ENCODE measurements at places on chromosomes 4 and X.

DNA sequence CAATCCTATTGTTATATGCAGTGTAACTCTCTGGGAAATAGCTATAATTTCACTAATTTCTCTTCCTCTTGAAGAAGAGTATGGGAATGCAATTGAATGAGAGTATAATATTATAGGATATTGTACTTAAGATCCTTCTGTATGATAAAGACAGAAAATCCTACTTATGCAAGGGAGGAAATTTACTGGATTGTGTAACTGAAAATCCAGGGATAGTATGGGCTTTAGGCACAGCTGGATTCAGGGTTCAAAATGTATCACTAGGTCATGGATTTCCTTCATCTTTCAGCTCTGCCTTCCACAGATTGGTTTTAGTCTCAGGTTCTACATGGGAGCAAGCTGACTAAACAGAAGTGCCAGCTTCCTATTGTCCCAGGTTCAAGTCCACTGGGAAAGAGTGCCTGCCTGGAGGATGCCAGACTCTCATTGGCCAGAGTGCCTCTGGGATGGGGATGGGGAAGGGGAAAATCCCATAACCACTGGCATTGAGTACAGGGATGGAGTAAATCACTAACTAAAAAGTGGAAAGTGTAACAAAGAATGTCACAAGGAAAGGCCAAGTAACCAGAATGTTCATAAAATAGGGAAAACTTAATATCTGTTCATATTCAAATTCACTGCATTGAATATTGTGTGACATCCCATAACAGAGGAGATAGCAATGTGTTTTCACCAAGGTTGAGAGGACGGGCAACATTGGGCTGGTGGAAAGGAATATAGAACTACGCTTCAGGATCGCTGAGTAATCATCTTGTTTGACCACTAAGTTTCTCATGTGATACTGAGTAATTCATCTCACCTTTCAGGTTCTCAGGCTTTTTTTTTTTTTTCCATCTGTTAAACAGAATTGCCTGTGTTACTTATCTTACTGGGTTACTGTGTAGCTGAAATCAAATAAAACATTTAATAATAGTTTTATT is 75.7 kb downstream of the ANXA3 start:
- no peak for DNase-seq

DNA sequence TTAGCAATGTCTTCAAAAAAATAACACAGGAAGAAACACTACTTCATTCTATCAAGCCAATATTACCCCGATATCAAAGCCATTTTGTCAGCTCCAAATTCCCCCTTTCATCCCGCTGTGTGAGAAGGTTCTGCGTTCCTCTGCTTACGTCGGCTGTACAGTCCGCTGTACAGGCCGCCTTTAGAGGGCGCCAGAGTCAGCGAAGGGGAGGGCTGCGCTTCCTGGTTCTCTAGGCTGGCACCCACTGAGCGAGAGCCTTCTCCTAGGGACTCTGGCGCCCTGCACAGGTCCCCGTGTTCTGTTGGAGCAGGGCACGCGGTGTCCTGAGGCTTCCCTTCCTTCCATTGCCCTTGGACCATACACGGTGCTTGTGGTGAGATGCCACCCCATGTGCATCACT is 25.3 kb upstream of the CT45A1 start:
- DNase-seq: no peak

DNA sequence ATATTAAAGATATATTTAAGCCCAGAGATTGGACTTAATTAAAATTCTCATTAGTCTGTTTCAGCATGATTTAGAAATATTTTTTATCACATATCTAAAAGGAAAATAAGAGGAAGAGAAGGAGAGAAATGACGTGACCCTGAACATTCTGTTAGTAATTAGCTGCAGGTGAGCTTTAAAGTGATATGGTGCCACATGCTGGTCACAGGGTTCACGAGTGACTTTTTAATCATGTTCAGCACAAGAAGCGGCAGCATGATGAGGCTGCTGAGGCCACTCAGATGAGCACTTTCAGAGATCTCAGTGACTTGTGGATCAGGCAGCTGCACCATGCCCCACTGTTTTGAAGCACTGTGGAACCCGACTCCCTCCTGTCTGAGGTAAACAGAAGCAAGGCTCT is 37.9 kb upstream of the NPY2R start:
- DNase-seq: no peak

DNA sequence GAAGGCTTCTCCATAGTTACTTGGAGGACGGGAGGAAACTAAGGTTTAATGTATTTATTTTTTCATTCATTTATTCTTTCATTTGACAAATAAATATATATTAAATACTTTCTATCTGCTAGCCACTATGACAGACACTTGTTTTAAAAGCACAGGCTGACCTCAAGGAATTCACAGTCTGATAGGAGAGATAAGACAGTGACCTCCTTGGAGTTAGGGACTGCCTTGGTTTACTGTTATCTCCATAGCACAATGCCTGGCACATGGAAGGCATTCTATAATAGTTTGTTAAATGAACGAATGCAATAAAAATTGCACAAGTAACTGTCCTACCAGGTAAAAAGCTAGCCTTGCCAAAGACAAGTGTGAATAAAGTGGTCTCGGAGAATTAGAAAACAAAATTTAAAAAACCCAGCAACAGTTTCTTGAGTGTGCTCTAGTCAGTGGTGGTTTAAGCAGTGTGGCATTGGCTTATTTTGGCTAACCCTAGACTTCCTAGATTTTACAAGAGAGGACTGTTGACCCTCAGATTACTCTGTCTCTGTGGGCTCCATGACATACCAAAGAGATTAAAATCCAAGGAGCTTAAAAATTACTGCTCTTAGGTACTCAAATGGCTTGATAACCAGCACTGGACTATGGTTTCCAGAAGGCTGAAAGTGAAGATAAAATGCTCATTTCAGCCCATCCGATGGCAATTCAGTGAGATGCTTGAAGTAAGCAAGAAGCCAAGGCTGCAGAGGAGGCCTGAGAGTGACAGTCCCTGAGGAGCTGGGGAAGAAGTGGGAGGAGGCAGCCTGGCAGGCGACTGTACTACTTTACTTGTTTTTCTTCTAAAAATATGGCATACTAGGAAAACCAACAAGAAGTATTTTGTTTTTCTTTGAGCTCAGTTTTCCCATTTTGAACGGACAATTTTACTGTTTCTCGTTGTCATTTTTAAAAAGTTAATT is 9.6 kb downstream of the AFP start:
- DNase-seq: no peak

GRCh38 chrX:100704581-100705203 is 27.2 kb downstream of the SYTL4 start:
- DNase-seq: no peak

DNA sequence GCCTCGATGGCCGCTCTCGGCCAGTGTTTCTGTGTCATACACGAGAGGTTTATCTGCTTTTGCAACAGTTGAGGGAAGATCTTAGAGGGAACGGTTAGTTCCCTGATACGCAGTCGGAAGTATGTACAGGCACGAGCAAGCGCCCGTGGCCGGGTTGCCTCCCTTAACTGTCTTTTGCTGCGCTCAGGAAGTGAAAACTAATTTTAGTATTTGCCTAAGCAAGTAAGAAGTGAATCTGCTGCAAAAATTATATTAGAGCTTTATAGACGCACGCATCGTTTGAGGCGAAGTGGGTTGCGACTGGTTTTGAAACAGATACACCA is 695 bp downstream of the MTM1 start:
- no peak for DNase-seq

DNA sequence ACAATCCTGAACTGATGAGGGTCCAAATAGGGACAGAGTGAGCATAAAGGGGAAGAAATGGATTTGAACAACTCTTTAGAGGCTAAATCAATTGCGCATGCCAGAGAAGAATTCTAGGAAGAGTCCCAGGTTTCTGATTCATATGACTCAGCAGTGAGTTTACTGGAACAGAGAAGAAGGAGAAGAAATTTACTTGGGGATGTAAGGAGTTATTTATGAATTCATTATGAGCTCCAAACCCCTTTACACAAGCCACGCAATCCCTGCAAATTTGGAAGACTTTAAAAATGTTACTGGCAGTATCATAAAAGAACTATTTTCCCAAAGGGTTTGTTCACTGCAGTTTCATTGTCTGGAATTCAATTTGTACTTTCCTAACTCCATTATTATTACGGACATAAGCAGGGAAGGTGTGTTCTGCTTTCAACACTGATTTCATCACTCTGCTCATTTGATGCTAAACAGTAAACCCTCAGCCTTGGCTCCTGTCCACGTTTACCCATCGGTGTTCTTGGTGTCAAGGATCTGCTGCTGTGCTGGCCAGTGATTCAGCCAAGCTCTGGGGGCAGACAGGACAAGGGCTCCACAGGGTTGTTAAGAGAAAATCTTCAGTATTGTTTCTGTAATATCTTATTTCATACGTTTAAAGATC is 273.7 kb downstream of the HNRNPD start:
- DNase-seq: no peak

GRCh38 chr4:16819652-16820051 is 78.8 kb downstream of the LDB2 start:
- DNase-seq: no peak

- DNase-seq: no peak
These were observed 103.5 kb downstream of the TMA16 start for GRCh38 chr4:163598028-163598427.

- DNase-seq: no peak
These were observed 281.0 kb downstream of the LDB2 start for GRCh38 chr4:16617435-16617834.

DNA sequence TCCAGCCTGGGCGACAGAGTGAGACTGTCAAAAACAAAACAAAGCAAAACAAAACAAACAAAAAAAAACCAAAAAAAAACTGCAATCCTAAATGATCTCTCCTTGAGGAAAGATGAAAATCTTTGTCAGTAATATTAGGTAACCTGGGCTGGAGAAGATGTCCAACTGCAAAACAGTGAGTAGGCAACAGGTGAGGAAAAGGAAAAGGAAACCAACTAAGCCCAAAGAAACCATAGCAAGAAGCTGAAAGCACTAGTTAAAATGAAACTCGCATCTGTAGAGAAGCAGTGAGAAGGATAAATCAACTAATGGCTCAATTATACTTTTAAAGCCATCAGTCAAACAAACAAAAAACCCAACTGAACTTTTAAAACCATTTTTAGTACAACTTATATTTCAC is 54.2 kb downstream of the ENOX2 start:
- DNase-seq: no peak

DNA sequence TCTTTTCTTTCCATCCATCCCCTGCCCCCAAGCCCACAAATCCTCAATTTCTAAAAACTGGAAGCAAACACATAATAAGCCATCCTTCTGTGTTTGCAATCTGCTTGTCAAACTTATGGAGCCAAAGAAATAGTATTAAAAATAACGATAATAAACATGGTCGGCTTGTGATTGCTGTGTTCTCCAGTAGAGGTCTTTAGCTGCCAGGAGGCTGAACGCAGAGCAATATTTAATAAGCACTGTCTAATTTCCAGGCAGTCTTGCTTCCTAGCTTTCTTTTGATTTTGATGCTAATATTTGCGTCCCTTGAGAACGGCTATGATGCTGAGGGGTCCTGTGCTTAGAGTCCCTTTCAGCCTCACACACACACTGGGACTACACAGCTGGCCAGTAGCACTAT is 3.2 kb upstream of the HELT start:
- no peak for DNase-seq

GRCh38 chrX:13666836-13667235 is 13.9 kb downstream of the TCEANC start:
- no peak for DNase-seq

DNA sequence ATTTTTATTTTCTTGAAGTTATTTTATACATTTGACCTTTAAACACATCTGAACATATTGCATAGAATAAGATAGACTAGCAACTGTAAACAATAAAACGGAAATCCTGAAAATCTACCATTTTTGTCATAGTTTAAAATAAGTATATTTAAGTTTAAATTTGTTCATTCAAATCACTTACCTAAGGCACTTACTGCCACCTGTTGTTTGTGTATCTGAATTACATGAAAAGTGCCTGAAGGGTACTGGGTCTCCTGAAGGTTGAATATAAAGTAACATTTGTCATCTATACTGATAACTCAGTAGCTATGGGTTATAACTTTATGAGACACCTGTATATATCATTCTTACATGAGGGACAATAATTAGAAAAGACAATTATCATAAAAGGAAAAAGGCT is 38.6 kb downstream of the TRPC5 start:
- DNase-seq: no peak

DNA sequence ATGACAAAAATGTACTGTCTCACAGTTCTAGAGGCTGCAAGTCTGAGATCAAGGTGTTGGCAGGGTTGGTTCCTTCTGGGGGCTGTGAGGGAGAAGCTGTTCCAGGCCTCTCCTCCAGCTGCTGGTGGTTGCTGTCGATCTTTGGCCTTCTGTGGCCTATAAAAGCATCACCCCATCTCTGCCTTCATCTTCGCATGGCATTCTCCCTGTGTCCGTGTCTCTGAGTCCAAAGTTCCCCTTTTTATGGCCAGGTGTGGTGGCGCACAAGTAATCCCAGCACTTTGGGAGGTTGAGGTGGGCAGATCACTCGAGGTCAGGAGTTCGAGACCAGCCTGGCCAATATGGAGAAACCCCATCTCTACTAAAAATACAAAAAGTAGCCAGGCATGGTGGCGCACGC is 31.5 kb upstream of the ARAF start:
- no peak for DNase-seq

GRCh38 chrX:148913971-148914370 is 413.6 kb downstream of the AFF2 start:
- no peak for DNase-seq

- no peak for DNase-seq
These were observed 280.3 kb upstream of the UGT8 start for GRCh38 chr4:114318309-114318708.

GRCh38 chr4:6498511-6499237 is 26.3 kb upstream of the PPP2R2C start:
- no peak for DNase-seq

DNA sequence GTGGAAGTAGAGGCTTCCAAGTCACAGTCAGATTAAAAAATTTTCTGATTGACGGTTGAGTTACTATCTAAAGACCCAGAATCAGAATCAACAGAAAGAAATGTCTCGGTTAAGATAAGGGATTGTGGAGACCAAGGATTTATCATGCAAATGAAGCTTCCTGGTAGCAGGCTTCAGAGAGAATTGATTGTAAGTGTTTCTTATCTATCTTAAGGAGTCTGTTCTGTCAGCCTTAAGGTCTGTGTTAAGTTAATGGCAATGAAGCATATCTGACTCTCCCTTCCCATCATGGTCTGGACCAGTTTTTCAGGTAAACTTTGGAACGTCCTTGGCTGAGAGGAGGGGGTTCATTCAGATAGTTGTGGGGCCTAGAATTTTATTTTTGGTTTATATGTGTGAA is 780.2 kb downstream of the FAM133A start:
- no peak for DNase-seq

DNA sequence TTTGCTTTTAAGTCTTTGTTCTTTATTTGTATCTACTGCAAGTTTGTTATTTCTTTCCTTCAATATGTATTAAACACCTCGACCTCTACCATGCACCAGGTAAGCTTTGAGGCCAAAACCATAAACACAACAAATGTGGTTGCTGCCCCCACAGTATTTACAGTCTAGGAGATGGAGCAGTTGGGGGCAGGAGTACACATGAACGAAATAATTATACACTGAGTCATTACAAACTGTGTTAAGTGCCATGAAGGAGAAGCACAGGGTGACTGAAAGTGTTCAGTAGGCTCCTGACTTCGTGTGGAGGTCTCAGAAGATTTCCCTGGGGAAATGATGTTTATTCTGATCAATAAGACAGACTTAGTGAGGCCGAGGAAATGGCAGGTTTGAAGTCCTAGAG is 30.3 kb downstream of the SLC25A43 start:
- no peak for DNase-seq
